ENCODE measurements at places on chromosomes 11 and 22.

GRCh38 chr11:116207421-116208141 lies 565.2 kb downstream of the BUD13 start:
- DNase-seq: no peak

DNA sequence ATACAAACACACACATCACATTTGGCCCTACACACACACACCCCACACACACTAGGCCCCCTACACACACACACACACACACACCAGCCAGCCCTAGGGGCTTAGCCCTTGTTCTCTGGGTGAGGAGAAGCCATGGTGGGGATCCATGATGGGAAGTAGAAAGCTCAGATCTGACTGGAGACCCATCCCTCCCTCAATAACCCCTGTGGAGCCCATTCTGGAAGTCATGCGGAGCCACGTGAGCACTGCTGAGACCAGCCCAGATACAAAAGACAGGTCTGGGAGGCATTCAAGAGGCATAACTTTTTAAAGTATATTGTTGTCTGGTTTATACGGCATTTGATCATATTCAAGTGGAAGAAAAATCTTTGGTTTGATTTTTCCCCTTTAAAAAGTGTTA lies 448.5 kb downstream of the SOX6 start:
- DNase-seq: no peak

DNA sequence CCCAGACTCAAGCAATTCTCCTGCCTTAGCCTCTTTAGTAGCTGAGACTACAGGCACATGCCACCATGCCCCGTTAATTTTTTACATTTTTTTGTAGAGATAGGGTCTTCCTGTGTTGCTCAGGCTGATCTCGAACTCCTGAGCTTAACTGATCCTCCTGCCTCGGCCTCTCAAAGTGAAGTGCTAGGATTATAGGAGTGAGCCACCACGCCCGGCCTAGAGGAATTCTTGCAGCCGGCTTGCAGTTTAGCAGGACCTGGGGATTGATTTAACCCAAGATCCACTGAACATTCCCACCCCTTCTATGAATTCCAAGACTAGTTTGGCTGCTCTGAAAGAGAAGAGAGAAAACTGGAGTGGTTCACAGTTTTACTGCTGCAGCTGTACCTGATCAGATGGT lies 63.3 kb upstream of the TNRC6B start:
- DNase-seq: no peak

- no peak for DNase-seq
These were observed 514 bp downstream of the KRTAP5-9 start for GRCh38 chr11:71548716-71549151.

DNA sequence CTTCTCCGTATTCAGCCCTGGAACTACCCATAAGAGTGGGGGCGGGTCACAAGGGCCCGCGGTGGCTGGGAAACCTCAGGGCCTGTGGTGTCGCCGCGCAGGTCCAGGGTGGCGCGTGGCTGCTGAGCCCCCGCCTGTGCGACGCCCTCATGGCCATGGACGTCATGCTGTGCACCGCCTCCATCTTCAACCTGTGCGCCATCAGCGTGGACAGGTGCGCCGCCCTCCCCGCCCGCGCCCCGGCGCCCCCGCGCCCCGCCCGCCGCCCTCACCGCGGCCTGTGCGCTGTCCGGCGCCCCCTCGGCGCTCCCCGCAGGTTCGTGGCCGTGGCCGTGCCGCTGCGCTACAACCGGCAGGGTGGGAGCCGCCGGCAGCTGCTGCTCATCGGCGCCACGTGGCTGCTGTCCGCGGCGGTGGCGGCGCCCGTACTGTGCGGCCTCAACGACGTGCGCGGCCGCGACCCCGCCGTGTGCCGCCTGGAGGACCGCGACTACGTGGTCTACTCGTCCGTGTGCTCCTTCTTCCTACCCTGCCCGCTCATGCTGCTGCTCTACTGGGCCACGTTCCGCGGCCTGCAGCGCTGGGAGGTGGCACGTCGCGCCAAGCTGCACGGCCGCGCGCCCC lies 2.4 kb downstream of the DRD4 start:
- DNase-seq: no peak

- no peak for DNase-seq
These were observed 3.6 kb upstream of the TP53I11 start for GRCh38 chr11:44954051-44954906.

- no peak for DNase-seq
These were observed 21.6 kb upstream of the TMA7B start for GRCh38 chr22:39938509-39939111.

DNA sequence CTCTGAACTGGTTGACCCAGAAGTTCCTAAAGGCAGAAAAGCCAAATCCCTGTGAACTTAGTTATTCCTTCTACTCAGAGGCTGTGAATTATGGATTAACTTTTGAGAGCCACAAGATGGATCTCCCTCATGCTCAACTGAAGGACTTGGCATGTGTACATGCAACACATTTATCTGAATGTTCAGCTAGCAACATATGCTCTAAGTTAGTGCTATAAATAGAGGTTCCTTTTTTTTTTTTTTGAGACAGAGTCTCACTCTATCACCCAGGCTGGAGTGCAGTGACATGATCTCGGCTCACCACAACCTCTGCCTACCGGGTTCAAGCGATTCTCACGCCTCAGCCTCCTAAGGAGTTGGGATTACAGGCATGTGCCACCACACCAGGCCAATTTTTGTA lies 40.1 kb downstream of the EIF4ENIF1 start:
- no peak for DNase-seq

GRCh38 chr22:36244522-36245391 lies 5.4 kb upstream of the APOL2 start:
- no peak for DNase-seq

GRCh38 chr11:62428871-62429560 lies 10.2 kb downstream of the SCGB1A1 start:
- DNase-seq: no peak

DNA sequence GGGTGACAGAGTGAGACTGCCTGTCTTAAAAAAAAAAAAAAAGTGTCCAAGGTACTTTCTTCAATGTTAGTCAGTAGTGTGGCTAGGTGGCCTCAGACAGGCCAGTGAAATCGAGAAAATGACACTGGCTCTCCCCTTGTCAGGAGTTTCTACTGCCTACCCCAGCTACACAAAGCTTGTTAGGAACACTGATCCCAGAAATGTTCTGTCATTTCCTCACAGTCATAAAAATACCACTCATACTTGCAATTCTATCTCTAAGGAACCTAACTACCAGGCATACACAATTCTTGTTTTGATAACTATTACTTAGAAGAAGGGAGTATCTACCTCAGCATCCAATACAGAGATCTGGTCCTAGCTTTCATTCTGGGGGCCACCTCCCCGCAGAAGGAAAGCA lies 31.3 kb downstream of the ATP6V1E1 start:
- no peak for DNase-seq
